CD4-positive, alpha-beta T cell treated with Interleukin-21 for 1 hour (primary cell): ENCODE measurements at places on chromosomes 7 and 10.

- DNase-seq, result no peak
Observed at GRCh38 chr10:104300736-104301292, 31.8 kb downstream of the GSTO2 start.

DNA sequence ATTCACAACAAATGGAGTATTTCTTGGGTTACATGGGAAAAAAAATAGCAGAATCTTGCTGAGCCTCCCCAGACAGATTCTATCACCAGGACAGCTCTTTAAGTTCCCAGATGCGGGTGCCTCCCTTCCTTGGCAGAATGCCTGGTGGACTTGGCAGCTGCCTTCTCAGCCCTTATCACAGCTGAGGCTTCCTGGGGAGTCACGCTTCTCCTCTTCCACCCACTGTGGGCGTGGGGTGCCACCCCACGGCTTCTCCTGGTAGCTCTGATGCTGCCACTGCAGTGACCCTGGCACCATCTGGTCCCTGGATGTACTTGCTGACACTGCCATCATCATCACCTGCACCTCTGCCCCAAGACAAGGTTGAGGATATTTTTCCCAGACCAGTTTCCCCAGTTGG lies 16.2 kb upstream of the NME8 start:
- DNase-seq, result peak; percentile 16

GRCh38 chr7:141220263-141220880 lies 146.5 kb downstream of the TMEM178B start:
- no peak for DNase-seq

DNA sequence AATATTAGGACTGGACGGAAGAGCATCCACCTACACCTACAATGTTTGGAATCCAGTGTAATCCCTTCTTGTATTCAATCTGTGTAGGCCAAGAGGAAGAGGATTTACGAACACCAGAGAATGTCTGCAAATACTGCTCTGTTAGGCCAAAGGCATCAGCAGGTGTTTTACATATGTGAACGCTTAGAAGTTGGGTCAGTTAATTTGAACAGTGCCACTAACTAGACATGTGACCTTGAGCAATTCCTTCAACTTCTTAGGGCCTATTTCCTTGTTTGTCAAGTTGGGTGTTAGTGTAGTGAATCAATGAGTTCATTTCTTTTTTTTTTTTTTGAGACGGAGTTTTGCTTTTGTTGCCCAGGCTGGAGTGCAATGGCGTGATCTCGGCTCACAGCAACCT lies 35.4 kb downstream of the MYPN start:
- DNase-seq, result no peak

- DNase-seq, result no peak
Observed at GRCh38 chr7:90007001-90007654, 147.1 kb upstream of the STEAP1 start.

DNA sequence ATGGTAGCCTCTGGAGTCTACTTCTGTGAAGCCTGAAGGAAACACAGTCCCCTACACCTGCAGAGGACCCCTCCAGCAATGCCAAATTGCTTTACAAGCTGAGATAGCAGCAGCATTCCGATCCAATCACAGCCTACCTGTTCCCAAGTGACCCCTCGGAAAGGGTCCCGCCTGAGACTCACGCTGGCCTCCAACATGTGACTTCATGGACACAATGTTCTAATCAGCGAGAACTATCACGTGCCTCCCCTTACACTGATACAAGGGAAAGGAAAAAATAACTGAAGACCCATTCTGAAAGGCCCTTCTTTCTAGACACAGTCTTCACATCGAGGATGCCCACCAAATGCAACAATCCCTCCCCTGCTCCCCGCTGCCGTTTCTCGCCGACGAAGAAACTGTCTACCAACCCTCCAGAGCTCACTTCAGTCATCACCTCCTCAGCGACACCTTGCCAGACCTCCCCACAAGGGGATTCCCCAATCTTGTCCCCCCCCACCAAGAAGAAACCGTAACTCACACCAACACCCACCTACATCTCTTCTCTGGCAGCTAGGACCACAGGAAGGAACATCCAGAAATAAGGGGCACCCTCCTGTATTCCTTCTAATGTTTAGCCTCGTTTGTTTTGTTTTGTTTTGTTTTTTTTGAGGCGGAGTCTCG lies 1.8 kb downstream of the SNX8 start:
- DNase-seq, result no peak
